ENCODE measurements at places on chromosomes 5 and 9.

- no peak for DNase-seq
Measured at GRCh38 chr5:140312067-140312790, 9.3 kb upstream of the PFDN1 start.

DNA sequence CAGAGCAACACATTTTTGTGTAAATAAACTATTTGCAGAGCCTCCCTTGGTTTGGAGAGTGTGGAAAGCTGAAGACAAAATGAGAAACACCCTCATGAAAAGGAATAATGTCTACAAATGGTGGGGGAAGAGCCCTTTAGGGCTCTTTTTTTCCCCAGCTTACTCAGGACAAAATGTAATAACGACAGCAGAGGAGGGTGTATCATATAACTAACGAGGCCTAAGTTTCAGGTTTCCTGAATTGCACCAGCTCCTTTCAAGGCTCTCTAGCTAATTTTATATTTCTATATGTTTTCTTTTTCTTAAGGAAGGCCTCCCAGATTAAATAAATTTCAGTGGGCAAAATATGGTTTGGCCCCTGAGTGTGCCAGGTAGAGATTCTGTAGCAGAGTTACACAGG is 116.3 kb downstream of the FEM1C start:
- DNase-seq = no peak

- no peak for DNase-seq
Measured at GRCh38 chr5:150153957-150154617, 1.6 kb downstream of the PDGFRB start.

DNA sequence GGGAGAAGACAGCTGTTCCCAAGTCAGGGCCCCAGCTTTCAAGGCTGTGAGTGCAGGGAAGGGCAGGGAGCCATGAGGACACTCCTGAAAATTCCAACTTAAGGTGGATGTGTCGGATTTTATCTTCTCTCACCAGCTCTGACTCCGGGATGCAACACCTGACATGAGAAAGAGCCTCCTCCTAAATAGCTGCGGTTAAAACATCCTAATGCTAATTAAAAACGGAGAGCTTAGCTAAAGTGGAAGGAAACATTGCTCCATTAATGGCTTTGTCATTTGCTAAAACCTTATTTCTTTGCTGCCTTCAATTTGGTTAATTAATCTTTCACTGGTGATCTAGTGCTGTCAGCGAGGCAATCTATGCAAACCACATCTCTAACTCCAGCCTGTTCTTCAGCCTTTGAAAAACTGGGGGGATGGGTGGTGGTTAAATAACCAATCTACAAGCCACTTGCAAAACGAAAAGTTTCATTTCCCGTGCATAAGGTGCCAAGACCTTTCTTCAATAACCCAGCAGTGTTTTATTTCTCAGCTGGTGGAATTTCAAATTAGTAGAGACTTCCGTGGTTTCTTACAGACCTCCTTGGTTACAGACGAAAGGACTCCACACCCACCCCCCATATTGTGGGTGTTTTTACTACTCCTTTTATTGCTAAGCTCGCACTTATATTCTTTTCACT is 379.6 kb downstream of the MLLT3 start:
- no peak for DNase-seq

DNA sequence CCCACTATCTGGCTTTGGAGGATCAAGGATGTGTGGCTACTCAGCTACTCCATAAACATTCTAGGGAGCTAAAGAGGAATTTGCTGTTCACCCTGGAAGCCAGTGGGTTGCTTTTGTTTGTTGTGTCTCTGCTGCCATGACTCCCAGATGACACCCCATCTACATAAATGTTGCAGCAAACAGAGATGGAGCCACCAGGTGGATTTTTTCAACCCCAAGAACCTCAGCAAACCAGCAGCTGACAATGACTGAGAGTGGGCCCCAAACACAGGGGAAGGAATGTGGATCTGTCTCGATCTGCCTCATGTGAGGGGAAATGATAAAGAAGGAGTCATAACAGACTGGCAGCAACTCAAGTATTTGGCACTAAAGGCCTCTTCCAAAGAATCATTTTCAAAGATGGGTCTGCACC is 132.7 kb upstream of the TNC start:
- DNase-seq = no peak

GRCh38 chr9:35318741-35319140 is 156.9 kb downstream of the UNC13B start:
- no peak for DNase-seq

DNA sequence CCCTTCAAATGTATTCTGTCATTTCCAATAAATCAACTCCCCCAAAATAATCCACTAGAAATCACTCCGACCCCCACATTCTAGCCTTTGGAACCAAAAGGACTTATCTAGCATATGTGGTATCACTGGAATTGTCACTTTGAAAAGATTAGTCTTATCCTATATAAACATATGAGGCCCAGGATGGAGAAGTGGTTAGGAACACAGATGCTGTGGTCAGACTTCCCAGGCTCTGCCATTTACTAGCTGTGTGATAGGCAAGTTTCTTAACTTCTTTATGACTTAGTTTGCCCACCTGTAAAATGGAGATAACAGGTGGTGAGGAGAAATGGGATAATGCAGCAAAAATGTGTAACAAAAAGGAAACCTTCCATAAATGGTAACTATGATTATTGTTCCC is 62.0 kb upstream of the GLRX start:
- no peak for DNase-seq

- no peak for DNase-seq
Measured at GRCh38 chr5:119656023-119656422, 26.7 kb downstream of the FAM170A start.

GRCh38 chr9:4320021-4320420 is 20.2 kb upstream of the GLIS3 start:
- no peak for DNase-seq

DNA sequence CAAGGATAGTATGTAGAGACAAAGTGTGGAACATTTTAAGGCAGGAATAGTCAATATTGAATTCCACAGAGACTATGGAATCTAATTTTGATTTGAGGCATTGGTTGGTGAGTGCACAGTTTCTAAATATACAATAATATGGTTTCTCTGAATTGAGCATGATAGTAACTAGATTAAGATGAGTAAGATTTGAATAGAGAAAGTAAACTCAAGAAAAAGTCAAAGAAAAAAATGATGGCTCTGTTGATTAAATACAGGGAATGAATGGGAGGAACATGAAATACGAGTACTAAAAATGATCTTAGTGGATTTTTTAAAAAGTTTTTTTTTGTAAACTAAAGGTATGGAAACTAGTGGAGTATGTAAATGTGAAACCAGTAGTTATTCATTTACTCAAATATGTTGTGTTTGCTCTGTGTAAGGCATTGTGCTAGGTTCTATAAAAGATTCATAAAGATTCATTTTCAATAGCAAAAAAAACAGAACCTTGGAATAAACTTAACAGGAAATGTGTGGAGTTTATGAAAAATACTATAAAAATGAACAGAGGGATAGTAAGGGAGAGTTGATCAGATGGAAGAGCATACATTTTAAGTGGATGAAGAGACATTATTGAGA is 101.2 kb downstream of the ZCCHC7 start:
- DNase-seq = no peak

DNA sequence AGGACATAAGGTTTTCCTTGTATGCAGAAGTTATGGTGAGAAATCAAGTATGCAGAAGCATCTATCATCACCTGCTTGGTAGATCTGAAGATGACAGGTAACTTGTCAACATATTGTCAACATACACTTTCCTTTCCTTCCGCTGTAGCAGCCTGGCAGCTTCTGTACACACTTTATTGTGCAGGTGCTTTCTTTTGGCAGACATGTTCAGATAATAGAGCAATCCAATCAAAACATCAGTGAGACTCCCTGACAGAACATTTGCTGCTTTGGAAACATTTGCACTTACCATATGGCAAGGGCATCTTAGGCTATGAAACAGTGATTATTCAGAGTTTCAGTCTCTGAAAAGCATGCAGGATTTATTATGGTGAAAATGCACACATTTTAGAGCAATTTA is 161.1 kb upstream of the CDH12 start:
- DNase-seq = no peak

GRCh38 chr9:110738982-110739381 is 70.4 kb downstream of the MUSK start:
- DNase-seq = no peak

- DNase-seq = no peak
Measured at GRCh38 chr5:150484964-150485692, 22.8 kb upstream of the NDST1 start.

DNA sequence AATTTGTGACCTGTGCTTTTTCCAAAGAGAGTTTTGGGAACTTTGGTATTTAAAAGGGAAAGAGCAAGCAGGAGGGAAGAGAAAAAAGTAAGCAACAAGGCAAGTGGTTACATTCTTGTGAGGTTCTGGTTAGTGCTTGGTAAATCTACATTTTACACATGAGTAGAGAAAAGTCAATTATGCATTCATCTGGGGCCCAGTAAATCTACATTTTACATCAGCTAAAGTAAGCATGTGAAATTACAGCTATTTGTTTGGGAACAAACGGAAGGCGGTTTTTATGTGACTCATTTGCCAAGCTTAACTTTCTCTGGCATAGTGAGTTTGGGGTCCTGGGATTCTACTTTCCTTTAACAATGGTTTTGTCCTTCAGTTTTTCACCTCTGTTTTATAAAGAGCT is 102.2 kb downstream of the SNX18 start:
- no peak for DNase-seq

DNA sequence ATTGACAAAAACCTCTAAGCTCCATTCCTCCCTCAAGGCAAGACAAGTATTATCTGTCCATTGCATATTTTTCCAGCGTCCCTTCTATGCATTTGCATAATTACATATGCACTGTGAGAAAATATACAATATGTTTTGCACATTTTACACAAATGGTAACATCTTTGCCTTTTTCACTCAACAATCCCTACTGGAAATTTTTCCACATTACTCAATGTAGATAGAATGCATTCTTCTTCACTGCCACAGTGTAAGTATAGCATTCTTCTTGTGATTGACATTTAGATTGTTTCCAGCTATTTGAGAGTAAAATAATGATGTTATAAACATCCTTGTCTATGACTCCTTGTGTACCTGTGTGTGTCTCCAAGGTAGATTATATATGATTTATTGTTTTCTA is 205.0 kb downstream of the SLIT3 start:
- no peak for DNase-seq

DNA sequence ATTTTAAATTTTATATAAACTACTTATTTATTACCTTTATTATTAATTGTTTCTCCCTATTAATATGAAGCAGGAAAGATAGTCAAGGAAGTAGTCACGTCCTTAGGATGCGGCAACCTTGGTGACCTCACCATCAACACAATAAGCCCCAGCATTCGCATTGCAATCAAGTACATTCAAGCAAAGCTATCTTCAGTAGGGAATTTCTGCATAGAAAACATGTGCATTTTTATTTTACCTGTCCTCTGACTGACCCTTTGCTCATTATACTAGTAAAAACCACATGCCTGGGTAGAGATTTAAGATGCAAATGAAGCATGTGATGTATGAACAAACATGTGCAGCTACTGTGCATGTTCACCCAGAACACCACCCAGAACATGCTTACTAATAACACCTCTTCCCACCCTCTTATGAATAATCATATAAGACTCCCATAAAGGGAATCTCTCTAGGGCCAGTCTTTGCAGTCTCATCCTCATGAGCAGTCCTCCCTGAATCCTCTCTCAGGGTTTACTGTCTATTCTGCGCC is 869.6 kb downstream of the TAF11L14 start:
- DNase-seq = no peak

- no peak for DNase-seq
Measured at GRCh38 chr5:180717989-180718388, 21.9 kb downstream of the OR2Y1 start.

GRCh38 chr5:169064093-169064492 is 236.8 kb downstream of the SLIT3 start:
- no peak for DNase-seq

DNA sequence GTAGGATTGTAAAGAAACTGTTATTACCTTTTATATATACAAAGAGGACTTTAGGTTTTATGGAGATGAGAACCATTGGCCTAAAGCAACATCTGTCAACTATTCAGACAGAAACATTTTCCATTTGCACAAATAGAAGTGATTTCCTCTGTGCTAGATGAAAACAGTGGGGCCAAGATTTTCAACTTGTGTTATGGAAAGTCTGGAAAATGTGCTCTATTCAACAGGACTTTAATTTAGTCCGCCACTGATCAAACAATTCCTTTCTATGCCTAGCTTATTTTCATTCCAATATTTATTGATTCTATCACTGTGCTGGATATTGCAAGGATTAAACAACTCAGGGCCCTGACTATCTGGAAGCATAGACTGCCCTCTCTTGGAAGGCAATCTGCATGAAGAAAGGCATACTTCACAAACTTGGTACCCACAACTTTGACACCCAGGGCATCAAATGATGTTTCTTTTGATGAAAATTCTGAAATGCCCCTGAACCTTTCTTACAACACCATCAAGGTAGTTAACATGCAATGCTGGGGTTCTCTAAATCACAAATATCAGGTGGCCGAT is 126.6 kb upstream of the HMHB1 start:
- no peak for DNase-seq

- no peak for DNase-seq
Measured at GRCh38 chr5:166810721-166811120, 1480.7 kb upstream of the WWC1 start.

GRCh38 chr9:96164268-96164683 is 137.7 kb downstream of the HSD17B3 start:
- DNase-seq = no peak

DNA sequence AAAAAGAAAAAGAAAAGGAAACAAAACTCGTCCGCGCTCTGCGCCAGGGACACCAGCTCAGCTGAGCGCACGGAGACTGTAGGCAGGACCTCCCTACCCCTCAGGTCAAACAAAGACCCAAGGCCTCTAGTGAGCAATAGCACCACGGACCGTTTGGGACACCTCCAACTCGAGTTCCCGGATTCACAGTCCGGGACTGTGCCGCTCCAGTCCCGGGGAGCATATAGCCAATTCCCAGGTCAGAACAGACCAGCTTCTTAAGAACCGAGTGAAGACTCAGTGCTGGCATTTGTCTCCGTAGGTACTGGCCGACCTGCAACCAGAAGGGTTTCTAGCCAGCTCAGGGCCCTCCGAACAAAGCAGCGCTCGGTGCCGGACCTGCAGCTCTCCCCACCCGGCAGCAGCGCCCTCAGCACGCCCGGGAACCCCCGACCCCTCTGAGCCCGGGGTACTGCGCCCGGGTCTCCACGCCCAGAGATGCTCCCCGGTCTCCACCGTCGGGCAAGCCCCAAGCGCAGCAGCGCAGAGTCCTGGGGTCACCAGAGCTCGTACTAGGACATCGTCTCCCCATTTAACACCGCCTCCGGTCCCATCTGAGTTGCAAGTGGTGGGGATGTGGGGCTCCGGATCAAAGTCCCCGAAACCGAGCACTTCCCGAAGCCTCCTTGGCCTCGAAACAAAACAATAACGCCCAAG is 591 bp downstream of the ABCA1 start:
- DNase-seq = peak; percentile 5

- no peak for DNase-seq
Measured at GRCh38 chr5:160171666-160172065, 52.4 kb upstream of the PWWP2A start.

Measured in activated T-cell treated with anti-CD3 and anti-CD28 coated beads, Interleukin-2, amount 50 U/mL, for 4 hours (primary cell).